ENCODE measurements at places on chromosomes 16 and 17.

DNA sequence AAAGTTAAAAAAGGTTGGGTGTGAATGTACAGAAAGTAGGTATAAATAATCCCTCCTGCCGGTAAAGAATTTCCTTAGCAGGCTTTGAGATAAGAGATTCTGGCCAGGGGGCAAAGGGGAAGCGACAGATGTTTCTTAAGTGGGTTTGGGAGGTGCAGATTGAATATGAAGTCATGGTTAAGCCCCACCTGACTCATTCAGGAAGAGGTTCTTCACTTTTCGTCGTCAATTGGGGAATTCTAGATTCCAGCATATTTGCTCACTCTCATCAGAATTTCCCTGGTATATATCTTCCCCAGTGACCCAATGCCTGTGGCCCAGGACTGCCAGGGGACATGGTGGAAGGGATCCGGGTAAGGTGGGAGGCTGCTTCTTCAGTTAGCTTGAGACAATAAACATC, 127.8 kb downstream of the CPPED1 start:
- no peak for DNase-seq

DNA sequence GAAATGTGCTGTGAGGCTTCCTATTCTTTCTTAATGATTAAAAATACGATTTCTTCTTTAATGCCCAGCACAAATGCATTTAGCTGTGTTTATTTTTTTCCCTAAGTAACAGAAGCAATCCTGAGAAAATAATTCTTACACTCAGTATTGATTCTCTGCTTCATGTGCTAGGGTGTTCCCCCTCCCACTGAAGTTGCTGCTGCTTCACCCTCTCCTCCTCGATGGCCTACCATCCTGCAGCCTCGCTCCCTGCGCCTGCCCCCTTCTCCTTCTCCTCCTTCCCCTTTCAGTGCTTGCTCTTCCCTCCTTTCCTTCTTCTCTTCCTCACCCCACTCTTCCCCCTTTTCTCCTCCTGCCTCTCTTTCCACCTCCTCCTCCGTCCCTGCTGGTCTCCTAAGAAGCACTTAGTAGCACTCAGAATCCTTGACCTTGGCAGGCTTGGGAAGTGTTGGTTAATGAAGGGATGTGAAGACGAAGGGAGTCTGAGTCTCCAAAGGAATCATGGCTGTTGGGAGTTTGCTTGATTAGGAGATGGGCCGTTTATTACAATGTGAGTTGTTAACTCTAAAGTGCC, 119.7 kb downstream of the RPTOR start:
- DNase-seq: no peak

GRCh38 chr16:57576429-57576870, 34.0 kb downstream of the ADGRG5 start:
- DNase-seq: peak; percentile 85

DNA sequence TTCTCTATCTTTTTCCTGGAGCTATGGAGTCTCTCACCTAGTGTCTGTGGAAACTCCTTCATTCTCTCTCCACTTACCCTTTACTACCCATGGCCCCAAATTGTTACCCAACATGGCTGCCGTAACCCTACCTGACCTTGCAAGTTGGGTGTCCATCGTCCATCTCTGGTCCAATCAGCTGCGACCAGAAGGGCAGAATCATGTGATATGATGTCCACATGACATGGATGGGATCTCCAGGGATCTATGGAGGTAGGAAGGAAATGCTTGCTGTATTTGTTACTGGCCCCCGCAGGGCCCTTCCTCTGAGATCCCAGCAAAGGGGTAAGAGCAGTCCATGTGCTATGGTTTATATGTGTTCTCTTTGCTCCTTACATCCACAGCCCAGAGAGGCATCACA, 8.0 kb upstream of the DRC7 start:
- DNase-seq: no peak

DNA sequence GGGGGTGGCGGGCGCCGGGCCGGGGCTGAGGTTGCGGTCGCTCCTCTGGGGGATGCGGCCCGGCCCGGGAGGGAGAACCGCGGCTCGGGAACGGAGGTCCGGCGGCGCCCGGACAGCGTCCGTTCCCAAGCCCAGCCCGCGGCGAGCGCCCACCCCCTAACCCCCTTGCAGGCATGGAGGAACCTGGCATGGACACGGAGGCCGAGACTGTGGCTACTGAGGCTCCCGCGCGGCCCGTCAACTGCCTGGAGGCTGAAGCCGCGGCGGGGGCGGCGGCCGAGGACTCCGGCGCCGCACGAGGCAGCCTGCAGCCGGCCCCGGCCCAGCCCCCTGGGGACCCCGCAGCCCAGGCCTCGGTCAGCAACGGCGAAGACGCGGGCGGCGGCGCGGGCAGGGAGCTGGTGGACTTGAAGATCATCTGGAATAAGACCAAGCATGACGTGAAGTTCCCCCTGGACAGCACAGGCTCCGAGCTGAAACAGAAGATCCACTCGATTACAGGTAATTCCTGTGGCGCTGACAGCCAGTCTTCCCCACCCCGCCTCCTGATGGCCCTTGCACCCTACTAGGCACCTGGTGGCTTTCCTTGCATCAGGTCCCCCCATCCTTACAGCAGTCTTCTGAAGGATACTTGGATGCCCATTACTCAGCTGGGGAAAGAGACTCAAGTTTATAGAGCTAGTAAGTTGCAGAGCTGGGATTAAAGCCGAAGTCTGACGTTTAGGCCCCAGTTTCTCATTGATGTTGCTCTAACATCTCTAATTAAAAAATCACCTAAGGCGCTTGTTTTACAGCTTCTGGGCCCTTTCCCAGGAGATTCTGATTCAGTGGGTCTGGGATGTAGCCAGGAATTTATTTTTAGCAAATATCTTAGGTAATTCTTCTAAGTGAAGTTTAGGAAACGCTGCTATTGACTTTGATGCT, 514 bp downstream of the UBFD1 start:
- DNase-seq: no peak

GRCh38 chr16:88499292-88499691, 46.2 kb downstream of the ZFPM1 start:
- no peak for DNase-seq

DNA sequence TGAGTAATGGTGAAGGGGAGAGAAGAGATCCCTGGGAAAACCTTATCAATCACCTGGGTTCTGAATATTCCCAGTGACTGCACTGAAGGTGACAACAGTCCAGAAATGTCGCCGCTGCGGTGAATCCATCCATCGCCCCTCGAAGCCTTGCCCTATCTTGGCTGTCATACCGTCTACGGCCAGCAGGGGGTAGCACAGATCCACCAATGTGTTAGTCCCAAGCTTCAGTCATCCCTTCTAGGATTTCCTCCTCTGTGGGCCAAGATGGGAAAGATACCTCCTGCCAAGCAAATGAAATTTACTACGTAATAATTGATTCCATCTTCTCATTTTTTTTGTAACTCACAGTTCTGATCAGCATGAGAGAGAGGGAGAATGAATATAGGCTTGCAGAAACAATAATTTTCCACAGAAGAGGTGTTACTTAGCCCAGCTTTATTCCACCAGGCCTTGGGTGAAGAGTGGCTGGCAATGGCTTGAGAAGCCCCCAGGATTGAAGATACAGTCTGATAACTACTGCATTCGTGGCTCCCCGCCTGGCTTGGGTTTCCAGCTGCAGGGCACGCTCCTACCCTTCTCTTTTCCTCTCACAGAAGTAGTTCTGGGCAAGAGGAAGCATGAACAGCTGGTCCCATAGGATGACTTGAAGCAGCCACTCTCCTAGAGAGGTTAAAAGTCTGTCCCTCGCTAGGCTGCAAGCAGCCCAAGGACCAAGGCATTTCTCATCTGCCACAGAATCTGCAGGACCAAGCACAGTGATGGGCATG, 2.6 kb upstream of the FMNL1 start:
- peak; percentile 87 for DNase-seq

DNA sequence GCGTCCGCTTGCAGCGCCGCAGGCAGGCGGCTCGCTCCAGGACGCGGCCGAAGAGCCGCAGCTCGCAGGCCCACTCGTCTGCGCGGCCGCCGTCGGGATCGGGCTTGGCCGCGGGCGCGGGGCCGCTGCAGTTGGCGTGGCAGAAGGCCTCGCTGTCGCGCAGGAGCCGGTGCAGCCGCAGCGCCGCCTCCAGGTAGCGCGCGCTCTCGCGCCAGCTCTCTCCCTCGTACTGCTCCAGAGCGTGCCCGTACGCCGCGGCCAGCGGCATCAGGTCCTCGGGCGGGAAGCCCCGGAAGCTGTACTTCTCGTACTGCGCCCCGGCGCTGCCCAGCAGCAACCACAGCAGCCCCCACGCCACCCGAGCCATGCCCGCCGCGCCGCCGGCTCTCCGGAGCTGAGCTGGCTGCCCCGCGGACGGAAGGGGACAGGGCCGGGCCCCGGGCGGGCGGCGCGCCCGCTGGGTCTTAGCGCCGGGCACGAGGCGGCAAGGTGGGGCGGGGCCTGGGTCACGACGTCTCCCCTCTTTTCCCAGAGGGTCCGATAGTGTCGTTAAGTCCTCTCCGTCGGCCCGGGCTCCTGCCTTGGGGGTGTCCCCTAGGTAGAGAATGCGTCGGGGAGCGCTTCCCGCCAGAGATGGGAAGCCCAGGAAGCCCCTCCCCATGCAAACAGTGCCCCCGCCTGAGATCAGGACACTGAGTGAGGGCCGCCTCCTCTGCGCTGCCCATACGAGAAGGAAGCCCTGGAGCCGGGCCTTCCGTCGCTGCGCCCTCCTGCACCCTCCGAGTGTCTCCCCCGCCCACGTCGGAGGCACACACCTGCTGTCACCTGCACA, at the start of gene P3H4:
TSS of gene P3H4 (minus strand) at position 401 of the 832 bp plus-strand sequence. CDS start at position 367, 34 bp downstream.
- DNase-seq: peak; percentile 95

DNA sequence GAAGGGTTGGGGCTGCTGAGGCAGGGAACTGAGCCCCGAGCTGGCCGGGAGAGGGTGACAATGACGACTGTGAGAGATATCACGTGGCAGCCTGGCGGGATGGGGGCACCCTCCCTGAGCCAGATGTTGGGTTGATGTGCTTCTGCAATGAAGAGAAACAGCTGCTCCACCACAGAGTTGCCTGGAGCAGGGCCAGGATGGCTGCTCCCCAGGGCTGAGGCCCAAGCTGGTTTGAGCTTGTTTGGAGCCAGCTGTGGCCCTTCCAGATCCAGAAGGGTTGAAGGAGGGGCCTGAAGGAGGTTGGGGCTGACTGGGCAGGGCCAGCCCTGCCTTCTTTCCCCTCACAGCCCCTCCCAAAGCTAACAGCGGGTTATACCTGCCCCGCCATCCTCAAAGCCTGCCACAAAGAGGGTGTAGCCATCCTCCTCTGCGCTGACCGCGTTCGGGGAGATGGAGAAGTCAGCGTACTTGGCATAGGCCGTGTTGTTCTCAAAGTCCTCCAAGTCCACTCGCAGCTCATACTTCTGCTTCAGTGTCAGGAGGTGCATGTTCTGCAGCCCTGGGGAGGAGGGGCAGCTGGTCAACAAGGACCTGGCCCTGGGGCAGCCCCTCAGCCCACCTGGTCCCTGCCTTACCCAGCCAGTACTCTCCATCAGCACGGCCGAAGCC, 2.1 kb downstream of the MFAP4 start:
- DNase-seq: peak; percentile 92

- no peak for DNase-seq
These were observed 77.1 kb upstream of the METRNL start for GRCh38 chr17:83002118-83002805.

GRCh38 chr17:1880851-1881630, 51.2 kb downstream of the RPA1 start:
- no peak for DNase-seq

- no peak for DNase-seq
These were observed 59.9 kb upstream of the CRISPLD2 start for GRCh38 chr16:84759906-84760305.

- no peak for DNase-seq
These were observed 23.6 kb downstream of the CNTROB start for GRCh38 chr17:7955414-7956227.

DNA sequence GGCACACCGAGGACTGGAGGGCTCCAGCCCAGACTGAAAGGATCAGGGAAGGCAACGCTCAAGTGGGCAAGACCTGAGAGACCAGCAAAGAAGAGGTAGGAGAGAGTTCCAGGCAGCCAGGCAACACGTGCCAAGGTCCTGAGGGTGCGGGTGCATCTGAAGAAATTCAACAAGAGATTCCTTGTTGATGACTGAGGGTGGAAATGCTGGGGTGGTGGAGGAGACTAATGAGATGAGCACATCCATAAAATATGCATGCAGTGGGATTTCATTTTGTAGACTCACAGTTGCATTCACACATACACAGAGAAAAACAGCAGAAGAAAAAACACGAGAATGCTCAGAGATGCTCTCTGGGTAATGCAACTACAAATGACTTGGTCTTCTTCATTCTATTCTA, 154.8 kb upstream of the FOXF1 start:
- DNase-seq: no peak

DNA sequence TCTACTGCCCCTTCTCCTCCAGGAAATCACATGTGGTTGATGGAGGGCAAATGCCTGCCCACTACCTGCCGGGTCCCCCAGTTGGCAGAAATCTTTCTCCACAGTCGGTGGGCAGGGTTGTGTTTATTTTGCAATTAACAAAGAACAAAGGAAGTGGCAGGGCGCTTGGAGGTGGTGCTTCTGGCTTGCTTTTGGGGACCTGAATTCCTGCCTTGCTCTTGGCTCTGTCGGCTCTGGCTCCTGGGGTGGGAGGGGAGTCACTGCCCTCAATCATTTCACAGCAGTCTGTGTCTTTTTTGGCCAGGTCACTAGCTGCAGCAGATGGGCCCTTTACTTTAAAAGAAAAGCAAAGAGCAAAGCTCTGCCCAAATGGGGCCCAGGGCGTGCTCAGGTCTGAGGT, 69.2 kb downstream of the C16orf78 start:
- DNase-seq: no peak

DNA sequence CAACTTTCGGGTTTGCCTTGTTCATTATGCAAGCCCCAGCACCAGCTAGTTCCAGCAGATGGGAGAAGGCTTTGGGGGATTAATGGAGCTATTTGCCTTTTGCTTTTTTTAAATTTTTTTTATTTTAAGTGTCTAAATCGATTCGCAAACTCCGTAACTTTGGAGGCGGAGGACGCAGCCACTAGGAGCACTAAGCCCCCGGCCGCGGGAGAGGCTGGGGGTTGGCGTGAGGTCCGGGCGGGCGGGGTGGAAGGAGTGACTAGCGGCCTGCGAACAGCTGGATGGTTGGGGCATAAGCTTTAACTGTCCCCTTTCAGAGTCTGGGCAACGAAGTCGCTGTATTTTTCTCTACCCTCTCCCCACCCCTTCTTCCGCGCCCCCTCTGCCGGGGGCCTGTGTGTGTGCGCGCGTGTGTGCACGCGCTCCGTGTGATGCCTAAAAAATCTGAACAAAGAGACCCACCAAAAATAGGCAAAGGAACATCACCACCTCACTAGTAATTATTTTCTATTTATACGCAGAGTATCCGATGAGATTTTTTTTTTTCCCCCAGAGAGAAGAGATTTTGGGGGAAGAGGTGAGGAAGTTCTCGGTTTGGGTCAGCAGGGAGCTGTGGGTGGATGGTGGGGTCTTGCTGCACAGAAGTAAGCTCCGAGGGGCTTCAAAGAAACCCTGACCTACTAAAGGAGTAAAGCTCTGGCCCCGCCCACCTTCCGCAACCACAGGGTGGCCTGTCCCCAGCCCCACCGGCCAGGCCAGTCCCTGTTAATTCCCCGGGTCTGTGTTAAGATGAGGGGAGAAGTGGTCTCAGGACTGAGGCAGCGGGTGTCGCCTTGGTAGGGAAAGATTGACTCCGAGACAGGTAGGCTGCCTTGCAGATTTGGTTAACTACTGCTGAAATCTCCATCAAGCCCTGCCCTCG, 2.3 kb downstream of the SHISA9 start:
- no peak for DNase-seq

- DNase-seq: no peak
These were observed 12.8 kb upstream of the MT4 start for GRCh38 chr16:56551796-56552738.

- DNase-seq: no peak
These were observed 783 bp downstream of the BHLHA9 start for GRCh38 chr17:1271030-1271423.

GRCh38 chr17:78719630-78720298, 62.3 kb downstream of the CYTH1 start:
- no peak for DNase-seq

All from left forelimb (tissue), 1 donor.